ENCODE measurements at places on chromosomes 5 and 9.

DNA sequence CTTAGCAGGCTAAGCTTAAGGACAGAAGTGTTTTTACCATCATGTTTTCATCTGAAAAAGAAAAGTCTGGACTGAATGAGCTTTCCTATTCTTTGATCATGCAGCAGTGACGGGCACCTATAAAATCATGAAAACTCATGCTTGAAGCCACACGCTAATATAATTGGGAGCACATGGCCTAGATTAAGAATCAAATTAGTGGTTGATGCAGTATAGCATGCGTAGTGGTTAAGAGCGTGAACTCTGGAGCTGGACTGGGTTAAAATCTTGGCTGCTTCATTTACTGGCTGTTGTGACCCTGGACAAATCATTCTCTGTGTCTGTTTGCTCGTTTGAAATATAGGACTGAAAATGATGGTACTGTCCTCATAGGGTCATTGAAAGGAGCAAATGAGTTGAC lies 49.9 kb upstream of the IL13 start:
- DNase-seq: no peak

GRCh38 chr9:109971226-109971625 lies 191.2 kb downstream of the PALM2AKAP2 start:
- no peak for DNase-seq

- DNase-seq: peak; percentile 33
These were observed 6.8 kb upstream of the FEM1C start for GRCh38 chr5:115551415-115551814.

DNA sequence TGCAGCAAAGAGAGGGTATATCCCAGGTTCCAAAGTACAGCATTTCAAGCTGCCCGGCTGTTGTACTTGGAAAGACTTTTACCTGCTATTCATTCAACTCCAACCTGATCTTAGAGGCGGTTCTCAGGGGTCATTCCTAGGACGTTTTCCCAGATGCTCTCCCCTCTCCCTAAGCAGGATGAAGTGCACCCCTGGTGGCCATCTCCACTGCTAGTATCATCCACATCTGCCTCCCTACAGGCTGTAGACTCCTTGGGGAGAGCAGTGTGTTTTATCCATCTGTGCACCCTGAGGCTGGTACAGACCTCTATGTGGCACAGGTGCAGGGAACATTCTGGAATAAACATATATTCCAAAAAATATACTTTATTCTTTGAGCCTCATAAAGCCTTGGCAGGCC lies 56.8 kb downstream of the PTPN3 start:
- no peak for DNase-seq

GRCh38 chr5:54146916-54147315 lies 163.5 kb downstream of the ARL15 start:
- DNase-seq: no peak

DNA sequence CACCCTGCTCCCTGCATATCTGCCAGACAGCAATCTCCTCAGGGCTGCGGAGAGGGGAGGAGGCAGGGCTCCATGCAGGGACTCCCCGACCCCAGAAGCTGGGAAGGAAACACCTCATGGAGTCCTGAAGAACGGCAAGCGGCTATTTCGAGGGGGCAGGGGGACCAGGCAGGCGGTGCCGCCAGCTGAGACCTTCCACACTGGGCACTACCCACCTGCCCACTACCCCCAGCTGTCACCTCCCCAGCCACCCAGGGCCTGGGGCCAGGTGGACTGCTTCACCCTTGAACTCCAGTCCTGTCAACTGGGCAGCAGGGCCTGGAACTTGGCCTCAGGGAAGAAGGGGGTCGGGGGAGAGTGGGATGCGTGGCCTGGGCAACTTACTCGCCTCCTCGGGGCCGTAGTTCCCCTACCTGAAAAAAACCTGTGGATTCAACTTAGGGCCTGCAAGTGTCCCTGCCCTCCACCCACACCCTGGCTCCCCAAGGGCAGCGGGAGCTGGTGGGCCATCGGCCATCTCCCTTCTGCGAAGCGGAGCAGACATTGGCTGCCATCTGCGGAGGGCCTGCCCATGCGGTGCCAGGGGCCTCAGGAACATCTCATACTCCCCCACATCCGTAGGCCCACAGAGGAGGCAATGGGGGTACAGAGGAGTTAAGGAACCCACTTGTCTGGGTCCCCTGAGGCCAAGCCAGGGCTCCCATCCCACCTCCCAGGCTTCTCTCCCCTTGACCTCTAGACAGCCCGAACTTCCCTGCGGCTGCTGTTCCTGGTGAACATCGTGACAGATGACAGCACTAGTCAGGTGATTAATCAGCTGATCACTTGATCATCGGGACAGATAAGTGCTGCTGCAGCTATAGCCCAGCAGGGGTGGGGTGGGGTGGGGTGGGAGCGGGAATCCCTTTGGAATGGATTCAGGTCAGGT lies 18.5 kb upstream of the RALGDS start:
- no peak for DNase-seq

- DNase-seq: no peak
These were observed 196.2 kb downstream of the AOPEP start for GRCh38 chr9:94922691-94923107.

- peak; percentile 42 for DNase-seq
These were observed 577 bp downstream of the AP3S1 start for GRCh38 chr5:115842089-115842935.

- DNase-seq: no peak
These were observed 351.5 kb downstream of the BNC2 start for GRCh38 chr9:16519001-16519400.

- no peak for DNase-seq
These were observed 28.5 kb downstream of the GLRA1 start for GRCh38 chr5:151896031-151896691.

DNA sequence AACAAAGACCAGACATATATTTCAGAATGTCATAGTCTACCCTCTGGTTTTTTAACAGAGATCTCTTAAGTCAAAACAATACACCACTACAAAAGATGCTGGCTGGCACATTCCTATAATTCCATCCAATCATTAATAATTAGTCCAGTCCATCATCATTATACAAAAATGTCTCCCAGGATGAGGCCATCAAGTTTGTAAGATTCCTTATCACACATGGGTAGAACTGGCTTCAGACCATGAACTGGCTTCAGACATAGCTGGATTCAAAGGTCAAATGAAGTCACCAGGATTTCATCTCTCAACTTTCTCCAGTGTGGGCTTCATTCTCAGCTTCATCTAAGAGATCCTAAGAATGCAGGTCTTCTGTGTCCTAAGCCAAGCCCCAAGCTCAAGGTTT lies 147.1 kb downstream of the ENC1 start:
- no peak for DNase-seq

DNA sequence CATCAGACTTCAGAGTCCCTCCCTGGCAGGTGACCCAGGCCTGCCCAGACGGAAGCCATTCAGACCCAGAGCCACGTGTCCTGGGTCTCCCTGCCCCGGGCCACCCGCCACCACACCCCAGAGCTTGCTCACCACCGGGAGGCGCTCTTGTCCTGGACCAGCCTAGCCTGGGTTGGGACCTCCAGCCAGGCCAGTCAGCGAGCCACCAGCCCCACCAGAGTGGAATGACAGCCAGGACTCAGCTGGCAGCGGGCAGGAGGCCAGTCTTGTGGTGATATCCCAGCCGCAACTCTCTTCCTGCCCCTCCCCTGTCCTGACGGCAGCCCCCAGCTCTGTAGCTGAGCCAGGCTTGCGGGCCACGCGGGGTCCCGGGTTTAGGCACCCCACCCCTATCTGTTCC lies 1.7 kb upstream of the PTGDS start:
- no peak for DNase-seq

GRCh38 chr9:131651599-131651998 lies 88.3 kb downstream of the RAPGEF1 start:
- no peak for DNase-seq

DNA sequence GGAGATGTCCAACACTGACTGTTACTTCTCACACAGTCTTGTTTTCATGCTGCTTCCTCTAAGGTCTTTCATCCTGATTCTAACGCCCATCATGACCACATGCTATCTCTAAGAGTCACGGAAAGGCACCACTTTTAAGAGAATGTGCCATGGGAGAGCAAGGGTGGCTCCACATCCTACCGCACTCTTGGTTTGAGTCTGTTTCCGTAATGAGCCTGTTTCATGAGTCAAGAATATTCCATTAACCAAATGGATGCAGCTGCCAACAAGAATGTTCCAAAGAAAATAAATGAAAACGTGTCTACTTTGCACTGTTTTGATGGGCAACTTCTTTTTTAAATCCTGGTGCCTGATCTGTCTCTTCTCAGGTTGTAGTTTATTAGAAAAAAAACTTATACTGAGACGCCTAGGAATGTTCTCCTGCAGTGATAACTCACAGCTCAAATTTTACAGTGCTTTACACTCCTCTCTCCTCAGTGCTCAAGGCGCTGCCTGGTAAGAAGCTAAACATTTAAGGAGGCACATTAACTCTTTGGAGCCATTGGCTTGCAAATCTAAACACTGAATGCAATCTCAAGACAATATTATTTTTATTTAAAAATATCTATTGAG lies 124.3 kb downstream of the FGF1 start:
- DNase-seq: no peak

DNA sequence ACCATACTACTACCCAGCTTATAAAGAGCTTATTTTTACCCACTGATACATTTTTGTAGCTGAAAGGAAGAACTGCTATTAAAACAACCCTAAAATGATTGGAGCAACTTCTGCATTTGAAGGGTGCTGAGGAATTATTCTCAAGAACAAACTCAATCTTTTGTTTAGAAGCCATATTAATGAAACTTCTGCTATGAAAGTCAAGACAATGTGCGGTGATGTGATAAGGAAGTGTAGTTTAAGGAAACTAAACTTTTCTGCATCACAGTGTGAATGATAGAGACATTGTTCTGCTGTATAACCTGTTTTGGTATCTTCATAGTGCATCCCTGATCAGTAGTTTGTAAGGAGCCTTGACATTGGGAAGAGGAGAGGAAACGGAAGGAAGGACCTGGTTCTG lies 408.5 kb downstream of the TMEM38B start:
- DNase-seq: no peak

GRCh38 chr9:132046456-132046855 lies 33.2 kb downstream of the MED27 start:
- no peak for DNase-seq

DNA sequence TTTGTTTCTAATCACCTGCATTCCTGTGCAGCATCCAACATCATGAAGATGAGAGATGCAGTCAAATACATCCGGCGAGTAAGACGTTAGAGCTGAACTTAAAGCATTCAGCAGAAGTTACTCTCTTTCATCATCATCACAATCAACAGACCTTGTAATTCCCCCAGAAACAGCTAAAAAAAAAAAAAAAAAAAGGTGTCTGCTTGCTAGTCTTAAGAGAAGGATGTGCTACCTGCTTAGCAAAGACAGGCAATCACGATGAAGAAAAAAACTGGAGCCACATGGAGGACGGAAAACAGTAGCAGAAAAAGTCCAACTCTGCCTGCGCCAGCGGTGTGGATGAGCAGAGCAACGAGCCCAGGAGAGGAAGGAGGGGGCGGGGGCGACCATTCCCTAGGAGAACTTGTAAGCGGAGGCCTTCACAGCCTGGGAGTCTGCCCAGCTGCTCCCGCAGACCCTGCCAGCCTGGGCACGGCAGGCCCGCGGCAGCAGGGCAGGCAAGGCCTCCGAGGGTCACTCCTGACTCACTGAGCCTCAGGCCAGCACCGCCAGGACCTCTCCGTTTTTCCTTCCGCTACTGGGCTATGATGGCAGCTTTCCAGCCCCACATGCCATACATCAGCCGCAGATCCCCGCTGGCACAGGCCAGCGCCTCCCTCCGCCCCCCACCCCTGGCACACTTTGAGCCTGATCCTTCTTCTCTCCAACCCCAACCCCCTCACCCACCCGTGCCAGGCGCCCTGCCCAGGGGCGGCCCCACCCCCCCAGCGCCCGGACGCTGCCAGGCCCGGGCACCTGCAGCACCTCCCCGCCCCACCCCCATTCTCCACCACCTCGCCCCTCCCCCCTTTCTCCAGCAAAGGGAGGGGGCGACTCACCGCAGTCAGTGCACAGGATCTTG lies 1.4 kb downstream of the NRG2 start:
- DNase-seq: no peak

GRCh38 chr9:32434892-32435291 lies 50.4 kb downstream of the ACO1 start:
- no peak for DNase-seq

GRCh38 chr5:112245656-112246055 lies 173.4 kb downstream of the EPB41L4A start:
- DNase-seq: no peak

- DNase-seq: no peak
These were observed 733.9 kb downstream of the PRELID2 start for GRCh38 chr5:145101246-145101645.
